ENCODE measurements at places on chromosomes 2 and 18.
A peak's percentile ranks its signal among the peaks of the same experiment; 100 is the strongest.

- peak; percentile 27 for DNase-seq
Measured at GRCh38 chr2:134601264-134601663, 117.5 kb downstream of the TMEM163 start.

DNA sequence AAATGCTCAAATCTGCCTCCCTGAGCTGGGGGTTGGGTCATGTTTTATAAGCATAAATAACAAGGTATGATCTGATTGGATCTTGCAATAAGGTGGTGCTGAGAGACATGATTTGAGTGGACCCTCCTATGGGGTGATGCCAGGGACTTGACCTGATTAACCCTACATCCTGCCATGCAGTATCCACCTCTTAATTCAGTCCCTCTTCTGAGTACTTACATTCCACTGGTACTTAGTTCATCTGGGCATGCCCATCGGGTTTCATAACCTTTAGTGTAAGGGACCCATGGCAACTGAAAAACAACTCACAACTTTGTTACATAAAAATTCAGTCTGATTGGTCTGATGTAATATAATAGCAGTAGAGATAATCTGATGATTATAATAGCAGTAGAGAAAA lies 397.9 kb upstream of the HNMT start:
- no peak for DNase-seq

DNA sequence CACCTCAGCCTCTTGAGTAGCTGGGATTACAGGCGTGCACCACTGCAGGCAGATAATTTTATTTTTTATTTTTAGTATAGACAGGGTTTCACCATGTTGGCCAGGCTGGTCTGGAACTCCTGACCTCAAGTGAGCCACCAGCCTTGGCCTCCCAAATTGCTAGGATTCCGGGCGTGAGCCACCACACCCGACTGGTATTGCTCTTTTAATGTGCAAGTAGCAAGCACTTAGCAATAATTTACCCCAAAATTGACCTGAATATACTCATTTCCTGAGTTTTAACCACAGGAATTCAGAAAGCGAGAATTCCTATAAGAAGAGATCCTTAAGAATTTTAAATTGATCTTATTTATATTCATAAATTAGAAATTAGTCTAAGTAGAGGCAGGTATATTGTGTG lies 169.1 kb downstream of the CDH2 start:
- DNase-seq = no peak

DNA sequence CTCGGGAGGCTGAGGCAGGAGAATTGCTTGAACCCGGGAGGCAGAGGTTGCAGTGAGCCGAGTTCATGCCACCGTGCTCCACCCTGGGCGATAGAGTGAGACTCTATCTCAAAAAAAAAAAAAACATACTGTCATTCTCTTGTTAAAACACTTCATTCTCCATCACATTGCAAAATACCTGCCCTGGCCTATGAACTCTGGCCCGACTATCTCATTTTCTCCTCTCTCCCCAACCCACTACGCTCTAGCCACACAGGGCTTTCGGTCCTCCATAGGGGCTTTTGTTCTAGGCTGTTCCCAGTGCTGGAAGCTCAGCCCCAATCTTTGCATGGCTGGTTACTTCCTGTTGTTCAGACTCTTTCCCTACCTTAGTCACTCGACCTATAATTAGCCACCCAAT lies 10.3 kb downstream of the CEP76 start:
- DNase-seq = no peak

DNA sequence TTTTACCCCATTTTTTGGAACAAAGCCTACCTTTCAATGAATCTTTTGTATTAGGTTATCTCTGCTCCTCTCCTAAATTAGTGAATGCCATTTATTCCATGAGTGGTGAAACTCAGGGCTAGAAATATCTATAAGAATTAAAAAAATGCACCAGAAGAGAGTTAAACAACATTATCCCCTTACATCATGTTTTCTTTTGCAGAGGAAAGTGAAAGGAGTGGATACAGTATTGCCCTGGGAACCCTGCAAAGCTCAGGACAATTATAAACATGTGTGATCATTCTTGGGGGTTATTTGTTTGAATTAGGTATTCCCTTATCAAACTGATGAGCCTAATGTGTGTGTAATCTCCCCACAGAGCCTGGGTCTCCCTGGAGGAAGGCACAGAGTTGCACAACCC lies 559.2 kb downstream of the RNF144A start:
- DNase-seq = no peak

- DNase-seq = no peak
Measured at GRCh38 chr18:35609236-35609635, 27.7 kb downstream of the GALNT1 start.

GRCh38 chr2:188766471-188766856 lies 207.7 kb upstream of the COL3A1 start:
- no peak for DNase-seq

GRCh38 chr2:120382541-120383144 lies 36.7 kb downstream of the INHBB start:
- DNase-seq = no peak

DNA sequence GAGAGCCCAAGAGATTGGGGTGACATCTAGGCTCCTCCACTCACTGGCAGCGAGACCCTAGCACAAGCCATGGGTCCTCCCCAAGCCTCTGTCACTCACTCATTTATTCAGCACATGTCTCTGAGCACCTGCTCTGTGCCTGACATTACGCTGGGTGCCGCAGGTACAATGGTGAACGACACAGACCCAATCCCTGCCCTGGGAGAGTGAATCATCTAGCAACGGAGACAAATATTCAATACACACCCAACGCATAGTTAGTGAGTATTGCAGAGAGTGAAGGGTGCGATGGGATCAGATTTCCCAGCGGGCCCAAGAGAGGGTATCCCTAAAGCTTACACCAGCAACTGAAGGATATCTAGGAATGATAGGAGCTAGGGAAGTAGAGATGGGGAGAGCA lies 45.5 kb downstream of the ZFP36L2 start:
- no peak for DNase-seq

GRCh38 chr2:12948961-12949353 lies 232.2 kb downstream of the TRIB2 start:
- DNase-seq = no peak

DNA sequence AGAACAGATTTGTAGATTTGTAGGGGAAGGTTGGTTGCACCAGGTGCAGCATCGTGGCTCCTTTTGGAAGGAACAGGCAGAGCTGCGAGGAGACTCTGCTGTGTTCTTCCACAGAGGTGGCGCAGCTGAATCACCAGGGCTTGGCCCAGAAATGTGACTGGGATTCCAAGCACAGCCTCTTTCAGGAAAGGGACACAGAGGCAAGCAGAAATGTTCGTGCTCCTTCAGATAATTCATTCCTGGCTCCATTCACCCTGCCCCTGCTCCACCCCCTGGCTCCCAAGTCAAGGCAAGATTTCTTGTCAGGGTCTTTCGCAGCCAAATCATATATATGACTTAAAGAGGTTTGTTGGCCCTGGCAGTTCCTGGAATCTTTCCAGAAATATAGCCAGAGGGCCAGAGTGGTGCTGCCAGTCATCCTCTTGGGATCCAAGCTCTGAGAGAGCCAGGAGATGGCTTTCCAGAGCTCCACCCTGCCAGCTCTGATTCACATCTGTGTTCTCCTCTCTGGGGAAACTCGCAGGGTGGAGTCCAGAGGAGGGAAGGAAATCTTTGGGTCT lies 203.9 kb upstream of the TANK start:
- DNase-seq = no peak

DNA sequence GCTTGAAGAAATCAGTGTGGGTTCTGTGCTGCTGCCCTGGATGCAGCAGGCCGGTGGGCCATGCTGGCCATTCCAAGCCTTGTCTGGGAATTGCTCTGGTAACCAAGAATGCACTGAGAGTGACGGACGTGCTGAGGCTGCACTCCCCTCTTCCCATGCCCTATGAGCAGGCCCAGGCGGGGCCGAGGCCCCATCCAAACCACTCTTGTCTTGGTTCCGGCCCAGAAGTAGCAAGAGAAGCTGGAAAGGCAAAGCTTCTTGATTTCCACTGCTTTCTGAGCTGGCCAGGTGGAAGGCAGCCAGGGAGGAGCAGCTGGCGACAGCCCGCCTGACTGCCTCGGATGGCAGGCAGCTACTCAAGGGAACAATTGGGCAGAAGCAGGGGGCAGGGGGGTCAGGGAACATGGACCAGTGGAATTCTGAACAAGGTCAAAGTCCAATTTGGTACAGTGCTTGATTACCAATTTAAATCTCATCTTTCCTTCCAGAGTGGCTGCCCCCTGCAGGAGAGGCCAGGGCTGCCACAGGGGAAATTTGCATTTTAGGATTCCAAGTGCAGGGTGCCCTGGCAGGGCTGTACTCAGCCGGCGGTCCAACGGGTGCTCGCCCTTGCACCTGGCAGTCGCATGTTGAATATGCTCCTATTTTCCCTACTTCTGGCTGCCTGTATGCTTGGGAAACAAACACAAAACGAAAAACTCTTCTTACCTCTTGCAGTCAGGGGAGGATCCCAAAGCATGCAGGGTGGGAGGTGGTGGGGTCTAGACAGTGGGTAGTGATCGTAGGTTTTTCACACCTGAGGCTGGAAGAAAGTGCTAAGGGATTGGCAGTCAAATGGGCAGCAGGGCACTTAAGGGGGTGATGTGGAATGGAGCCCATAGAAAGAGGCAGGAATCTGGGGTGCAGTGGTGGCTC lies 67.3 kb downstream of the LIPG start:
- DNase-seq = no peak

GRCh38 chr2:9779596-9780264 lies 63.5 kb upstream of the TAF1B start:
- DNase-seq = no peak

GRCh38 chr18:7084080-7085065 lies 33.2 kb downstream of the LAMA1 start:
- no peak for DNase-seq

DNA sequence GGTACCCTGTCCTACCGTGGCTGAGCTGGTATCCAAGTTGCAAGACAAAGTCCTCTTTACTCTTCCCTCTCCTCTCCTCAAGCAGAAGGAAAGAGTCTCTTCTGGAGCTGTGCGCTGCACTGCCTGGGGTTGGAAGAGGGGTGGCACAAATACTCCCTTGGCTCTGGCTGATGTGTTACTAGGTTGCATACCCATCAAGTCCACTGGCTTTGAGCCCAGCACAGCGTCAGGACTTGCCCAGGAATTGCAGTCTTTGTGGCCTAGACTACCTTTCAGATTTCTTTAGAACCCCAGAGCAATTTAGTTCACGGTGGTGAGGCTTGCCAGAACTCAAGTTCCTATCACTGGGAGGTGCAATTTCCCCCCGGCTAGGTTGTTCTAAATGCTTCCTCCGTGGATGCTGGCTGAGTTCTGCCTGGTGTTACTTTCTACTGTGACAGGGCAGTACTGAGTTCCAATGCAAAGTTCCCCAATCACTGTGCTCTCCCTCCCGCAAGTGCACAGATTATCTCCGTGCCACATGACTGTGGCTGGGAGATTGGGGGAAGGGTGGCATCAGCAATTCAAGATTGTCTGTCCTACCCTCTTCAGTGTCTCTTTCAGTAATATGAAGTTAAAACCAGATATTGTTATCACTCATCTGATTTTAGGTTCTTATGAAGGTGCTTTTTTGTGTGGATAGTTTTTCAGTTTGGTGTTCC lies 13.4 kb downstream of the MYO3B start:
- DNase-seq = no peak

GRCh38 chr2:127076290-127076689 lies 30.7 kb downstream of the BIN1 start:
- DNase-seq = no peak

- no peak for DNase-seq
Measured at GRCh38 chr2:23280401-23280800, 104.6 kb upstream of the KLHL29 start.

GRCh38 chr2:85324639-85325465 lies 2.9 kb downstream of the TGOLN2 start:
- no peak for DNase-seq

GRCh38 chr18:79748321-79749180 lies 49.2 kb upstream of the KCNG2 start:
- no peak for DNase-seq

GRCh38 chr18:3180325-3180724 lies 39.4 kb downstream of the MYOM1 start:
- DNase-seq = no peak

- no peak for DNase-seq
Measured at GRCh38 chr2:169139993-169140767, 70.8 kb downstream of the DHRS9 start.

DNA sequence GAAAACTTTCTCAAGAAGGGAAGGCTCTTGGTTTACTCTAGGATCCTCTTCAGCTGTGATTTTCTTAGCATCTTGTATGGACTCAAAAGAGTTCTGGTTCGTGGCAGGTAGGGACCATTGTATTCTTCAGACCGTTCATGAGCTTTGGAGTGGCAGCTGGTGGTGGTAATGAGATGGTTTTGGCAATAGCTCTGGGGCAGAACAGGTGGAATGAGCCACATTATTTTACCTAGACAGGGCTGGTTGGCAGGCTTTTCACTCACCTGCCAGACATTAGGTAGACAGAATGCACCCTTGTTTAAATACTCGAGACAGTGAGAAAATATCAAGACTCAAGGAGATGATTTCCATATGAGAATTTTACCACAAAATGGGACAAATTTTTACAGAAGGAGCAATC lies 26.2 kb upstream of the MGAT5 start:
- DNase-seq = no peak

- no peak for DNase-seq
Measured at GRCh38 chr18:65938592-65939372, 188.0 kb downstream of the CDH7 start.

GRCh38 chr2:172285010-172285621 lies 142.3 kb upstream of the ITGA6 start:
- DNase-seq = peak; percentile 46

GRCh38 chr18:998936-999335 lies 94.3 kb downstream of the ADCYAP1 start:
- DNase-seq = no peak

DNA sequence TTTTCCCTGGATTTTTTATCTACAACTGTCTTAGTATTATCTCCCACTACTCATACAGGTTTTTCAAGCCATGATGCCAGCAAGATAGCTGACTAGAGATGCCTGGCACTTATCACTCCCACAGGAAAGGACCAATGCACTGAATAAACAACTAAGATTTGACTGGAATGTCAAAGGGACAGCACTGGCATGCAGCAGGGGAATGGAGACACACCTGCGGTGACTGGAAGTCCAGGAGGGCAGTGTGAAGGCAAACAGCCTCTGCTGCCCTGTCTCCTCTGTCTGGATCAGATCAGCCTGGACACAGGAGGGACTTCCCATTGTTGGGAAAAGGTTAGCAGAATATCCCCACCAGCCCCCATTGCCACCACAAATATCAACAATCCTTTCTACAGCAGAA lies 85.1 kb downstream of the TMEM237 start:
- DNase-seq = no peak

- no peak for DNase-seq
Measured at GRCh38 chr2:239668651-239669050, 267.8 kb upstream of the HDAC4 start.

GRCh38 chr2:208036357-208036756 lies 11.0 kb upstream of the PLEKHM3 start:
- no peak for DNase-seq

- DNase-seq = no peak
Measured at GRCh38 chr2:3172265-3172935, 205.2 kb downstream of the EIPR1 start.

GRCh38 chr2:216281316-216281715 lies 91.0 kb downstream of the MARCHF4 start:
- no peak for DNase-seq

- DNase-seq = no peak
Measured at GRCh38 chr18:27621236-27621890, 436.3 kb upstream of the CHST9 start.
